Neural crest cell (in vitro differentiated cells): ENCODE measurements at places on chromosomes 3 and 15.

DNA sequence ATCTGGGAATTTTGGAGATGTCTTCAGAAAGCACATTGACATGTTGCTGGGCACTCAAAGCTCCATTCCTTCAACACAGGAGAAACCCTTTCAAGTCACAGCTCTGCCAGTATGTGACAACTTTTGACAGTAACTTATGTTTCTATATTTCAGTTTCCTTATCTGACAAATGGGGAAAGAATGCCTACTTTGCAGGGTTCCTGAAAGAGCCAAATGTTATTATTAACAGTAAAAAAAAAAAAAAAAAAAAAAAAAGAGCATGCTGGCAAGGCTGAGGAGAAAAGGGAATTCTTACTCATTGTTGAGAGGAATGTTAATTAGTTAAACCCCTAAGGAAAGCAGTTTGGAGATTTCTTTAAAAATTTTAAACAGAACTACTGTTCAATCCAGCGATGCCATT lies 272.5 kb upstream of the TGFBR2 start:
- H3K4me3 ChIP-seq, result no peak overlapping the region
- H3K36me3 ChIP-seq, result no peaks in the 10 kb centered on the region
- no peak overlapping the region for H3K27ac ChIP-seq
- no peaks in the 10 kb centered on the region for H3K4me1 ChIP-seq

- H3K4me1 ChIP-seq, result peaks cover 5% of the 10 kb centered on the region
- H3K27ac ChIP-seq, result no peak overlapping the region
- no peak for DNase-seq
Measured at GRCh38 chr3:170889132-170889531, 19.1 kb upstream of the RPL22L1 start.

- H3K27me3 ChIP-seq, result peaks cover 24% of the 10 kb centered on the region
- peaks cover 18% of the 10 kb centered on the region for H3K4me1 ChIP-seq
Measured at GRCh38 chr15:69992348-69992747, 105.4 kb downstream of the TLE3 start.

GRCh38 chr15:93040288-93041158 lies 48.5 kb downstream of the RGMA start:
- DNase-seq, result no peak
- peak overlapping the region; percentile 52 for H3K27ac ChIP-seq

GRCh38 chr15:51861557-51862359 lies 32.3 kb downstream of the TMOD3 start:
- H3K4me3 ChIP-seq, result no peak overlapping the region
- H3K27ac ChIP-seq, result no peak overlapping the region
- H3K27me3 ChIP-seq, result no peaks in the 10 kb centered on the region
- DNase-seq, result no peak
- H3K36me3 ChIP-seq, result peaks cover 18% of the 10 kb centered on the region
- no peaks in the 10 kb centered on the region for H3K4me1 ChIP-seq

DNA sequence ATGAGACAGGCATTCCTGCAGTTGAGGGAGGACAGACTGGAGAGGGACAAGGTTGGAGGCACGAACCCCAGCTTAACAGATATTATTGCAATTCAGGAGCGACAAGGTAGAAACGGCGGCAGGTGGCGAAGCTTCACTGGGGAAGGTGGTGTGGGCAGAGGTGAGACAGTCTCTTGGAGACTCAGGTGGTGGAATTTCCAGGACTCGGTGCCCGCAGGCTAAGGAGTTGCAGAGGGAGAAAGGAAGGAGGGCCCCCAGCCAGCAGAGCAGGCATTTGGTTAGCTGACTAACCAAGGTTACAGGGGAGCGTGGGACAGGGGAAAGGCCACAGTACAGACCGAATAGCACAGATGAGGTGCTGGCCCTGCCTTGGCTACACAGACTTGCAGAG lies 3.0 kb downstream of the FAM174B start:
- no peak for DNase-seq
- no peak overlapping the region for H3K27ac ChIP-seq
- H3K4me3 ChIP-seq, result peak overlapping the region; percentile 38
- peaks cover 21% of the 10 kb centered on the region for H3K4me1 ChIP-seq

- peaks cover 22% of the 10 kb centered on the region for H3K4me1 ChIP-seq
- H3K36me3 ChIP-seq, result no peaks in the 10 kb centered on the region
Measured at GRCh38 chr15:77826006-77826695, 193.4 kb upstream of the LINGO1 start.

DNA sequence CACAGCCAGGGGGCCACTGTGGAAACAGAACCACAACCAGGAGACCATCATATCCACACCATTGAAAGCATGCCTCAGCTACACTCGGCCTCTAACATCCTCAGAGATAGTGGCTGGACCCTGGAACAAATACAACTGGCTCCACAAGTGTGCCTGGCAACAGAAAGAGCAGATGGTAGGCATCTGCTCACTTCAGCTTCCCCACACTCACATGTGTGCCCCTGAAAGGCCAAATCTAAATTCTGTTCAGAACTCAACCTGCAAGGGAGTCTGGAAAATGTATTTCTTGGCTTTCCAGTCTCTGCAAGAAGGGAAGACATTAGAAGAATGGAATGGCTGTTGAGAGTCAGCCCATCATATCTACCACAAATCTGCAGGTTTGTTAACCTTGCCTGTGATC lies 54.7 kb upstream of the CTNNB1 start:
- no peak overlapping the region for H3K27ac ChIP-seq
- no peaks in the 10 kb centered on the region for H3K27me3 ChIP-seq
- no peak for DNase-seq
- peaks cover 12% of the 10 kb centered on the region for H3K4me1 ChIP-seq
- no peak overlapping the region for H3K4me3 ChIP-seq

- H3K27ac ChIP-seq, result no peak overlapping the region
- no peaks in the 10 kb centered on the region for H3K27me3 ChIP-seq
- H3K4me1 ChIP-seq, result peaks cover 17% of the 10 kb centered on the region
- H3K36me3 ChIP-seq, result peaks cover 8% of the 10 kb centered on the region
- H3K4me3 ChIP-seq, result no peak overlapping the region
Measured at GRCh38 chr3:154182322-154182922, 61.2 kb downstream of the ARHGEF26 start.

- no peak overlapping the region for H3K27ac ChIP-seq
- no peak overlapping the region for H3K4me3 ChIP-seq
- DNase-seq, result no peak
- H3K36me3 ChIP-seq, result no peaks in the 10 kb centered on the region
- H3K27me3 ChIP-seq, result no peaks in the 10 kb centered on the region
Measured at GRCh38 chr15:40545457-40545856, 19.4 kb downstream of the CCDC32 start.

DNA sequence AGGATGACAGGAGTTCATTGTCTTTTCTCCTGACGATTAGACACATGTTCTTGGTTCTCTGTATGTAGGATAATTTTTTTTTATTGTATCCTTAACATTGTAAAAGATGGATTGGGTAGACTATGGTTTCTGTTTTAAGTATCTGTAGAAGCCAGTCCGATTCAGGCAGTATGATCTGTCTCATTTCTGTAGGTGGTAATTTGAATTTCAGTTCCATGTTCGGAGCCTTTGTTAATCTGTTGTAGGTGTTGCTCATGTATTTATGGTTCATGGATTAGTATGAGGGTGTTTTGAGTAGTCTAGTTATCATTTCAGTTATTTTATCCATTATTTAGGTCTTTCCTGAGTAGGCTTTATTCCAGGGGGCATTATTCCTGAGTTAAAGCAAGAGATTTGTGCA lies 32.4 kb upstream of the MME start:
- no peak overlapping the region for H3K4me3 ChIP-seq
- no peak for DNase-seq
- H3K27ac ChIP-seq, result no peak overlapping the region

- no peaks in the 10 kb centered on the region for H3K27me3 ChIP-seq
- no peak for DNase-seq
- H3K27ac ChIP-seq, result no peak overlapping the region
- no peaks in the 10 kb centered on the region for H3K4me1 ChIP-seq
- H3K4me3 ChIP-seq, result no peak overlapping the region
Measured at GRCh38 chr3:67916353-67916752, 261.9 kb upstream of the SUCLG2 start.

DNA sequence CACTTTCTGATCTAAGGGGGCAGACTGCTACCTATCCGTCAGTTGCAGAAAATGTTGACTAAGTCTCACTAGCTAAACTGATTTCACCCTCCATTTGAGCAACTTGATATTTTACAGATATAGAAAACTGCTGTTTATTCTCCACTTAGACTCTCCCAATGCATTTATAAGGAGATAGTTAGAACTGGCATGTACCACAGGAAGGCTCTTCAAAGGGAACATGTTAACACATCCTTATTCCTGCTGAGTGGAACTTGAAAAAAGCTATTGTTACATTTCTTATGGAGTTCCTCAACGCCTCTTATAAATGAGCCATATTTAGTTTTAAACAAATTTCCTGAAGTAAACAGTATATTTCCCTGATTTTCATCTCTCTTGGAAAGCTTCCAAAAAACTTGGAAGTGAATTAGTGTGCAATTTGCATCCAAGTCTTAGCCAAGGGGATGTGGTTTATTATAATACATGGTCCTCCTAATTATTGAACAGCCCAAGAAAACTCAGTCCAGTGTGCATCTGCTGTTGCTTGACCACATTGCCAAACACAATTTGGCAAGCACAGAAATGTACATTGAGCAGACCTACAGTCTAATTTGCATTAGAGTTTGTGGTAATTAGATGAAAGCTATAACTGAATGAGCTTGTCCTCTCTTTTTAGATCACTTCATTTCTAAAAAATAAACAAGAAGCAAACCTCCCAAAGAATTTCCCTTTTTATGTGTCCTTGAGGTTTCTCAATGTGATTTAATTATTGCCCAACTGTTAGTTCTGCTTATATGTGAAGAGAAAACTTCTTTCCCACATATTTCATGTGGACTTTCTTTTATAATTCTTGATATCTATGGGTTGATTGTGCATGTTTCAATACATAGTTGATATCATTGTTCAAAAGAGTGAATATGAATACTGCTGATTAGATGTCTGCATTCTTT lies 72.6 kb upstream of the DPH6 start:
- H3K4me1 ChIP-seq, result no peaks in the 10 kb centered on the region
- no peak for DNase-seq
- H3K36me3 ChIP-seq, result no peaks in the 10 kb centered on the region
- H3K27me3 ChIP-seq, result no peaks in the 10 kb centered on the region
- no peak overlapping the region for H3K27ac ChIP-seq
- H3K4me3 ChIP-seq, result no peak overlapping the region

- H3K27ac ChIP-seq, result peak overlapping the region; percentile 95
- peaks cover 46% of the 10 kb centered on the region for H3K27me3 ChIP-seq
- peak overlapping the region; percentile 81 for H3K4me3 ChIP-seq
- no peaks in the 10 kb centered on the region for H3K36me3 ChIP-seq
- peaks cover 50% of the 10 kb centered on the region for H3K4me1 ChIP-seq
Measured at GRCh38 chr3:194204042-194204987, 68.4 kb downstream of the HES1 start.

DNA sequence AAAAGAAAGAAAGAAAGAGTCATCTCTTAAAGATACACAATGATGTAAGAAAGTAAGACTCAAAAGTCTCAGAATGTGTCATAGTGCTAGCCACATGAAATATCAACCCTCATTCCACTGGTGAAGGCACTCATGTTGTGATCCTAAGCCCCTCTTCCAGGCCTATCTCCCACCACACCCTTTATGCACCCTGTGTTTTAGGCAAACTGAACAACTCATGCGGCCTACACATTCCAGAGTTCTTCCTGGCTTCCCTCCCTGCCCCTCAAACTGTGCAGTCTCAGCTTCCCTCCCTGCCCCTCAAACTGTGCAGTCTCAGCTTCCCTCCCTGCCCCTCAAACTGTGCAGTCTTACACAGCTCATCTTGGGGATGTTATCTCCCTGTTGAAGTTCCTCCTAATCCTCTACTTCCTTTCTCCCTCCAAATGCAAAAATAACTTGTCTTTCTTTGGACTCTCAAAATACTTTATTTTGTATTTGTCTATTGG lies 69.0 kb upstream of the FNDC3B start:
- H3K27me3 ChIP-seq, result no peaks in the 10 kb centered on the region
- H3K27ac ChIP-seq, result peak overlapping the region; percentile 39
- no peak for DNase-seq
- H3K4me1 ChIP-seq, result peaks cover 28% of the 10 kb centered on the region

DNA sequence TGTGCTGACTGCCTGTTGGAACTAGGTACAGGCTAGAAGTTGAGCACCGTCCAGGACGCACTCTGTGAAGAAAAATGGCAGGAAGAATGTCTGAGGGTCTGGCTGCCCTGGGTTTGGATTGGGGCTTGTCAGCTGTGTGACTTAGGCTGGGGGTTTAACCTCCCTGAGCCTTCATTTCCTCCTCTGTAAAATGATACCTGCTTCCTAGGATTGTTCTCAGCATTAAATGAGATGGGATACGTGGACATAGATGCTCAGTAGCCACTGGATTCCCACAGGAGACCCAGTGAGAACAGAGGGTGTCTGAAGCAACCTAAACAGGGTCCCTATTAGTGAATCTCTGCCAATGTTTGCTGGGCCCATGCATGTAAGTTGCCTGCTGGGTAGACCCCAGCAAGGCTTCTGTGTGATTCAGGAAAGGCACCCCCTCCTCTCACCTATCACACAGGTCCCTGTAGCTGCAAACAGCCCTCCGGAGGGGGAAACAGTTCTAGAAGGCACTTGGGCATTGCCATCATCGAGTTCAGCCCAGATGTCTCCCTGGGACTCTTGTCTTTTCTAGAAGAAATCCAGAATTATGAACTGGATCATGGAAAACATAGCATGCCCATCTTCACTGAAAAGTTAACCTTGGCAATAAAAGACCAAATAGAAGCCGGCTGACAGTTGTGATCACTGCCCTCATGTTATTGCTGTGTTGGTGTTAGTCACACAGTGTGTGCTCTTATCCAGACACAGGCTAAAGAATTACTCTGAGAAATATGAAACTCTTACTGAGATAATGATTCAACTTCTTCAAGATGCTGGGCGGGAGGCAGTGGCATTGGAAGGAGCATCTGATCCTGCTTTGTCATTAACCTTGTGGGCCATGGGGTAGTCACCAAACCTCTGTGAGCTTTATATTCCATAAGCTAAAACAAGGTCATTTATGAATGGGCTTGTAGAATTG lies 64.5 kb downstream of the SMAD6 start:
- peaks cover 32% of the 10 kb centered on the region for H3K4me1 ChIP-seq
- no peaks in the 10 kb centered on the region for H3K27me3 ChIP-seq
- peak overlapping the region; percentile 28 for H3K27ac ChIP-seq
- no peak overlapping the region for H3K4me3 ChIP-seq
- DNase-seq, result no peak

GRCh38 chr3:127535106-127535785 lies 55.3 kb downstream of the TPRA1 start:
- peaks cover 28% of the 10 kb centered on the region for H3K4me1 ChIP-seq
- no peaks in the 10 kb centered on the region for H3K36me3 ChIP-seq
- peak overlapping the region; percentile 78 for H3K27ac ChIP-seq
- DNase-seq, result no peak
- H3K4me3 ChIP-seq, result no peak overlapping the region
